ENCODE measurements at places on chromosomes 11 and 22. TPM values are rescaled to one million over a fixed set of nuclear protein-coding genes. Genes with fewer than 3 reads are reported as not detected.

The ALDH3B1 gene
- polyA plus RNA-seq = 0.43 TPM

The MMP26 gene
- not detected for polyA plus RNA-seq

The HPX gene
- polyA plus RNA-seq = 0.69 TPM

The AGBL2 gene
- 6.1 TPM for polyA plus RNA-seq

The PPP6R2 gene
- 37.5 TPM for polyA plus RNA-seq

The CFAP300 gene
- not detected for polyA plus RNA-seq

The OR51B4 gene
- polyA plus RNA-seq = 22.8 TPM

The CASP5 gene
- polyA plus RNA-seq = not detected

Data from K562 (cell line).